CD4-positive, CD25-positive, alpha-beta regulatory T cell (primary cell): ENCODE measurements at places on chromosomes 2 and 18. TPM values are rescaled to one million over a fixed set of nuclear protein-coding genes. Genes with fewer than 3 reads are reported as not detected.
A peak's percentile ranks its signal among the peaks of the same experiment; 100 is the strongest.

Gene IL1R2
- 1.8 TPM for total RNA-seq

Gene BABAM2
- total RNA-seq = 42.9 TPM

Gene CROCC2
- total RNA-seq = not detected

Gene LRRTM1
- not detected for total RNA-seq

Gene UGT1A4
- not detected for total RNA-seq

Gene SCN3A
- not detected for total RNA-seq

Gene CTAGE1
- total RNA-seq = not detected

Gene RAPGEF4
- 1.4 TPM for total RNA-seq

Gene MYCN
- total RNA-seq = 2.2 TPM

Gene KCNJ3
- total RNA-seq = not detected

Gene LRRC30
- not detected for total RNA-seq

- H3K27ac ChIP-seq = no peak overlapping the region
- H3K4me3 ChIP-seq = no peak overlapping the region
- H3K27me3 ChIP-seq = no peaks in the 10 kb centered on the region
- no peaks in the 10 kb centered on the region for H3K36me3 ChIP-seq
- no peaks in the 10 kb centered on the region for H3K4me1 ChIP-seq
- DNase-seq = no peak
Measured at GRCh38 chr18:28095041-28095440, 81.9 kb downstream of the CDH2 start.

- no peaks in the 10 kb centered on the region for H3K27me3 ChIP-seq
- no peaks in the 10 kb centered on the region for H3K36me3 ChIP-seq
- no peak overlapping the region for H3K27ac ChIP-seq
- no peaks in the 10 kb centered on the region for H3K4me1 ChIP-seq
Measured at GRCh38 chr18:56294484-56295183, 343.8 kb downstream of the TXNL1 start.

DNA sequence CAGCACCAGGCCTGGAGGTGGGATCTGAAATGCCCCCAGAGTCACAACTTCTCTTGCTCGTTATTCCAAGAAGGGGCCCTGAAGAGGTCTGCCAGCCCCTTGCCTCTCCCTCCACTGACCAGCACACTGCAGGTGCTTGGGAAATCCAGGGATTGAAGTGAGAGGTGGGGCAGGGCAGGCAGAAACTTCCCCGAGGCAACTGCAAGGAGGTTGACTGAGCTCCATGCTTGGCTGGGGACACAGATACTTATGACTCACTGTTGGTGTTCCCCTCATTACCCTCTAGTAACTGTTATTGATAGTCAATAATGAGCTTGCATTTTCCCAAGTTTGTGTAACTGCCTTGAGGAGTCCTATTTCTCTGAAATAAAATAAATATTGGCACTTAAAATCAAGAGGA, 47.5 kb downstream of the MARCO start:
- DNase-seq = no peak
- H3K27ac ChIP-seq = no peak overlapping the region
- no peaks in the 10 kb centered on the region for H3K27me3 ChIP-seq
- H3K36me3 ChIP-seq = no peaks in the 10 kb centered on the region
- H3K4me3 ChIP-seq = no peak overlapping the region

DNA sequence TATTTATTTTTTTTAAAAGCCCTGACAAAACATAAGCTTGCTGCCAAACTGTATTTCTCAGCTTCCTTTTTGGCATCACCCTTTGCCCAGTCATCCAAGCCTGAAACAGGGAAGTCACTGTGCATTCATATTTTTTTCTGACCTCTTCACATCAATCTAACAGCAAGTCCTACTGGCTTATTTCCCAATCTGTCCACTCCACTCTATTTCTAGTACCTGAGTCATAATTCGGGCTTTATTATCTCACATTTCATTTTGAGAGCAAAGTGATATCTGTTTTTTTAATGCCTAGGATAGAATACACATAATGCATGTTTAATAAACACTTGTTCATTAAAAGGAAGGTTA, 5.1 kb downstream of the HNMT start:
- H3K4me3 ChIP-seq = no peak overlapping the region
- DNase-seq = no peak
- H3K36me3 ChIP-seq = no peaks in the 10 kb centered on the region
- H3K27me3 ChIP-seq = no peaks in the 10 kb centered on the region

GRCh38 chr18:54257015-54257414, 12.3 kb upstream of the POLI start:
- no peak for DNase-seq
- H3K27ac ChIP-seq = no peak overlapping the region
- H3K4me1 ChIP-seq = peaks cover 11% of the 10 kb centered on the region
- H3K4me3 ChIP-seq = no peak overlapping the region

GRCh38 chr18:53764086-53764485, 460.4 kb downstream of the MBD2 start:
- H3K4me3 ChIP-seq = no peak overlapping the region
- H3K36me3 ChIP-seq = no peaks in the 10 kb centered on the region
- H3K27ac ChIP-seq = no peak overlapping the region
- H3K27me3 ChIP-seq = no peaks in the 10 kb centered on the region
- H3K4me1 ChIP-seq = no peaks in the 10 kb centered on the region
- no peak for DNase-seq

DNA sequence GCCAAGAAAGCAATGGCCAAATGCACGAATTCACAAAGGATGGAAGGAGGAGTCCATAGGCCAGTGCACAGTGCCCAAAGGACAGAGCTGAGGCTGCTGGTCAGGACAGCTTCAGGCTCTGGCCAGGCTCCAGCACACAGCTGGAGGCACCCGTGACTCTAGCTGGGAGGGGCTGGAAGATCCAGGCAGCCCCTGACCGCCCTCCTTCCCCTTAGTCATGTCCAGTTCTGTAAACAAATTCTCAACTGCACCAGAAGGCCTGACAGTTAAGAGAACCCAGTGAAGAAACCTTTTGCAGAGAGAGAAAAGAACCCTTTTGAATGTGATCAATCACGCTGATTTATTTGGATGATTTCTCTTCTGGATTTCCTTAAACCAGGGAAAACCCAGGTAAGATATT, 7.7 kb upstream of the YWHAQ start:
- no peaks in the 10 kb centered on the region for H3K27me3 ChIP-seq
- DNase-seq = no peak
- no peak overlapping the region for H3K4me3 ChIP-seq
- peaks cover 8% of the 10 kb centered on the region for H3K4me1 ChIP-seq

DNA sequence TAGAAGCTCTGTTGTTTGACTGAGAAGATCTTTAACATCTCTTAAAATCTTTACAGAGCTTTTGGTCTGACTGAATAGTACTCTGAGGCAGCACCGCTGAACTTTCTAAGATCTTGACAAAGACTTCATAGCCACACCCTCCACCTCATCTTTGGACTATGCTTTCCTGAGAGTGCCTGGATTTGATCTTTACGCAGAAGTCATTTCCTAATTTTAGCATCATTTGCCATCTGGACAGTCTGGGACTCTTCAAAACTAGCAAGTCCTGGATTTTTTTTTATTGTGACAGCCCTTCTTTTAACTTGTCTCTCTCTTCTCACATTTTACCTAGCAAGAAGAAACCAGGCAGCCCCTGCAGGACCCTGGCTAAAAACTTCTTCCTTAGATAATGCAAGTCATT, 188.8 kb downstream of the CTIF start:
- peaks cover 2% of the 10 kb centered on the region for H3K27me3 ChIP-seq
- DNase-seq = no peak
- no peak overlapping the region for H3K4me3 ChIP-seq
- no peaks in the 10 kb centered on the region for H3K36me3 ChIP-seq
- H3K4me1 ChIP-seq = no peaks in the 10 kb centered on the region

- H3K27me3 ChIP-seq = no peaks in the 10 kb centered on the region
- no peak overlapping the region for H3K4me3 ChIP-seq
- H3K36me3 ChIP-seq = no peaks in the 10 kb centered on the region
- no peaks in the 10 kb centered on the region for H3K4me1 ChIP-seq
- DNase-seq = peak; percentile 23
Measured at GRCh38 chr18:75727456-75727855, 300.0 kb upstream of the SMIM21 start.

DNA sequence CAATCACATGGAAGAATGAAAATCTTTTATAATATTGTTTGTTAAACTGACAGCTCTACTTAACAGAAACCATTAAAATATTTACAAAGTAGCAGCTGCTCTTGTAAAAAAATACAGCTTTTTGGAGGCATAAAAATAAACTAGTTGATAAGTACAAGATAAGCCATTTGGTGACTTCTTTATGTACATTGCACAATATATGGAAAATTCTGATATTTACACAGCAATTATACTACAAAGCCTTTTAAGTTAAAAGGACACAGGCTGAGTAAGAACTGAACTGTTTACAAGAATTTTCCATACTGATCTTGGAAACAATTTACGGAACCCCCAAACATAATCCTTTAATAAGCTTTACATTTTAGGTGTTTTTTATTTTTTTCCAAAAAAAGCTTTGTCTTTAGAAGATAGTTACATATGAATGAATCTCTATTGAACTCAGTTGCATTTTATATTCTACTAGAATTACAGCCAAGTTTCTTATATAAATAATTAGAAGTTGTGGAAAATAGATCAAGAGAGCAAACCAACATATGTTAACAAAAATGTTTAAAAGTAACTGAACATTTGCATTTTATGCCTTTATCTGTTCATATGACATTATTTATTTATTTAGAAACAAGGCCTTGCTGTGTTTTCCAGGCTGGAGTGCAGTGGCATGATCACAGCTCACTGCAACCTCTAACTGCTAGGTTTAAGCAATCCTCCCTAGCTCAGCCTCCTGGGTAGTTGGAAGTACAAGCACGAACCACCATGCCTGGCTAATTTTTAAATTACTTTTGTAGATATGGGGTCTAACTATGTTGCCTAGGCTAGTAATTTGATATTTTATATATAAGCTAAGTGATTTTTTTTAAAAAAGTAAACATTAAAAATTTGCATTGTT, 142.5 kb downstream of the OTX1 start:
- H3K36me3 ChIP-seq = no peaks in the 10 kb centered on the region
- H3K27ac ChIP-seq = no peak overlapping the region
- H3K4me1 ChIP-seq = no peaks in the 10 kb centered on the region
- H3K27me3 ChIP-seq = no peaks in the 10 kb centered on the region
- H3K4me3 ChIP-seq = no peak overlapping the region

DNA sequence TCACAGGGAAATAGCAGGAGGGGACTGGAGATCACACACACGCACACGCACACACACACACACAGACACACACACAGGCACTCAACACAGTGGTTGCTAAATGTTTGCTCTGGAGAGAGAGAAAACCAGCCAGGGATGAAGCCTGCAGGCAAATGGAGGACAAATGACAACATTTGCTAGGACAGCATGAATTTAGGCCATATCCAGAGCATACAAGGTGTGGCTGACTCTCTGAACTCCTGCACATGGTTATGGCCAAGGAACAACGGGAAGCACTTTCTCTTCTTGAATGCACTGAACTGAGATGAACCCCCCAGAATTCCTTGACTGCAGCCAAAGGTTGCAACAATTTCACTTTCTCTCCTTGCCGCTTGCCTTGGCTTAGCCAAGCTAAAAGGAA, 230.0 kb upstream of the RASGRP3 start:
- DNase-seq = no peak
- H3K4me1 ChIP-seq = no peaks in the 10 kb centered on the region
- H3K27ac ChIP-seq = no peak overlapping the region

GRCh38 chr18:58373481-58373880, 255.4 kb downstream of the ALPK2 start:
- H3K4me3 ChIP-seq = no peak overlapping the region
- H3K4me1 ChIP-seq = no peaks in the 10 kb centered on the region
- no peak for DNase-seq
- no peak overlapping the region for H3K27ac ChIP-seq
- H3K36me3 ChIP-seq = peaks cover 2% of the 10 kb centered on the region

DNA sequence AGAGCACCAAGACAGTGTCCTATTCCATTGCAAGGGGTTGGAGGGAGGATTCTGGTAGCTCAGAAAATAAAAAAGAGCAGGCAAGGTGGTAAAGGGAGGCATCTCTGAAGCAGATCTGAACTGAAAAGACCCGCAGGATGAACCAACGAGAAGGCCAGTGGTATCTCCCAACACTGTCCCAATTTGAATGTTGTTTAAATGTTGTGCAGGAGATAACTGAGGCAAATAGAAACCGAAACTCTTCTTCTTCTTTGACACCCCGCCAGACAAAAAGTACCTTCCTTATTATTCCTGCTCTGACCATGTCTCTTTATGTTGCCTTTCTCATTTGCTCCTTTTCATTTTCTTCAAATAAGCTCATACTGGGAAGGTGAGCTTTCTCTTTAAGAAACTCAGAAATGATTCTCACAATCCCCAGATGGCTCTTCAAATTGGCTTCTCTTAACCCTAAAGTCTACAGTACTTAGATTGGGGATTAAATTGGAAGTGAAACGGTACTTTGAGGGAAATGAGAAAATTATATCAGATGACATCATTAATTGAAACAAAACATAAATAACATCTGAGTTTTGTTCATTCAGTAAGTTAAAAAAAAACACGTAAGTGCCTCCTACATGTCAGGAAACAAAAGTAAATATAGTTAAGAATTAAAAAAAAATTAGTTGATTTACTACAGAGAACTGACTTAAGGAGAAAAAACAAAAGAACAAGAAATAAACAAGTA, 143.6 kb downstream of the WDPCP start:
- no peaks in the 10 kb centered on the region for H3K36me3 ChIP-seq
- H3K27ac ChIP-seq = no peak overlapping the region
- peak; percentile 10 for DNase-seq

DNA sequence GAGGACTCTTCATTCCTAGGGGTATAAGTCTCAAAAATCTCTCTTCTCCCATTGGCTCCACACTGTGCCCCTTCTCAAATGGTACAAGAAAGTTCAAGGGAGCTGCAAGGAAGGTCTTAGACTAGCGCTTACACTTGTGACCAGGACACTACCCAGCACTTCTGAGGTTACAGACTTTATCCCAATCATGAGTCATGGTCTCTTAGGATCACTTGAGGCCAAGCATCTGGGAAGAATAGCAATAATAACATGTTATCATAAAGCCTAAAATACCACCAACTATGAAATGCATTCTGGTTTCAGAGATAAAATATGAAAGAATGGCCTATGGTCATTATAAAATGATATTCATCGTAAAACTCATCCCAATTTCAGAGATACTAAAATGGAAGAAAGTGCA, 309.9 kb upstream of the PKDCC start:
- H3K4me1 ChIP-seq = no peaks in the 10 kb centered on the region
- no peak overlapping the region for H3K4me3 ChIP-seq
- no peaks in the 10 kb centered on the region for H3K36me3 ChIP-seq
- H3K27me3 ChIP-seq = peaks cover 3% of the 10 kb centered on the region
- DNase-seq = no peak
- no peak overlapping the region for H3K27ac ChIP-seq

GRCh38 chr2:74682501-74682900, 28.5 kb downstream of the SEMA4F start:
- no peaks in the 10 kb centered on the region for H3K4me1 ChIP-seq
- no peak overlapping the region for H3K27ac ChIP-seq
- DNase-seq = no peak
- H3K27me3 ChIP-seq = no peaks in the 10 kb centered on the region
- H3K36me3 ChIP-seq = peaks cover 17% of the 10 kb centered on the region
